Liver (tissue), 10 donors: ENCODE measurements at places on chromosomes 7 and 10. TPM values are rescaled to one million over a fixed set of nuclear protein-coding genes. Genes with fewer than 3 reads are reported as not detected.

The CLEC5A gene
- 0.33 TPM for total RNA-seq

The C7orf57 gene
- not detected for total RNA-seq

The FOXP2 gene
- 4.0 TPM for total RNA-seq

The PYROXD2 gene
- total RNA-seq, result 9.0 TPM

The THSD7A gene
- 1.3 TPM for total RNA-seq

The TAS2R38 gene
- not detected for total RNA-seq

The IDI2 gene
- not detected for total RNA-seq

- H3K4me1 ChIP-seq, result no peaks in the 10 kb centered on the region
- H3K27me3 ChIP-seq, result peaks cover 5% of the 10 kb centered on the region
- no peak for DNase-seq
- no peak overlapping the region for H3K27ac ChIP-seq
- H3K4me3 ChIP-seq, result no peak overlapping the region
Measured at GRCh38 chr7:124792002-124792401, 26.4 kb upstream of the GPR37 start.

DNA sequence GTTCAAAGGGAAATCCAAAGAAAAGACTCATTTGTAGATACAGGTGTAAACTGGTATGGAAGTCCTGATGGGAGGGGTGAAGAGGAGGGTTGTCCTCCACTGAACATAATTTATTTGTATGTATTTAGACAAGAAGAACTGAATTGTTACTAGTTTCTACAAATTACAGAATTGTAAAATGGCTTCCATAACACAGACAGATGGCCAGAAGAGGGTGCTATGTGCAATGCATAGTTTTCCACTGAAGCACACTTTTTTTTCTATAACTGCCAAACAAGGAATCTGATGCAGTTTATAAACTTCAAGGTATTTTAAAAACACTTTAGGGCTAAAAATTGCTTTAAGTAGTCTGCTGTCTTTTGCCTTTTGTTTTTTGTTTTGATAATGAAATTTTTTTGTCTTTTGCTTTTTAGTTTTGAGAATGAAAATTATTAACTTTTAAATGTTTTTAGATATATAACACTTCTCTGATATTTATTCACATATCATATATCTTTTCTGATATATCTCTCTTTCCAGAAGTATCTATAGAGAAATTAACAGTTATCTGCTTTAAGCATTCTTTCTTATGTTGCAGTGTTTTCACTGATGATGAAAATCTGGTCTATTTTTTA, 58.5 kb downstream of the PHYHIPL start:
- H3K27me3 ChIP-seq, result no peaks in the 10 kb centered on the region
- H3K4me1 ChIP-seq, result no peaks in the 10 kb centered on the region
- no peaks in the 10 kb centered on the region for H3K36me3 ChIP-seq
- no peak overlapping the region for H3K4me3 ChIP-seq

DNA sequence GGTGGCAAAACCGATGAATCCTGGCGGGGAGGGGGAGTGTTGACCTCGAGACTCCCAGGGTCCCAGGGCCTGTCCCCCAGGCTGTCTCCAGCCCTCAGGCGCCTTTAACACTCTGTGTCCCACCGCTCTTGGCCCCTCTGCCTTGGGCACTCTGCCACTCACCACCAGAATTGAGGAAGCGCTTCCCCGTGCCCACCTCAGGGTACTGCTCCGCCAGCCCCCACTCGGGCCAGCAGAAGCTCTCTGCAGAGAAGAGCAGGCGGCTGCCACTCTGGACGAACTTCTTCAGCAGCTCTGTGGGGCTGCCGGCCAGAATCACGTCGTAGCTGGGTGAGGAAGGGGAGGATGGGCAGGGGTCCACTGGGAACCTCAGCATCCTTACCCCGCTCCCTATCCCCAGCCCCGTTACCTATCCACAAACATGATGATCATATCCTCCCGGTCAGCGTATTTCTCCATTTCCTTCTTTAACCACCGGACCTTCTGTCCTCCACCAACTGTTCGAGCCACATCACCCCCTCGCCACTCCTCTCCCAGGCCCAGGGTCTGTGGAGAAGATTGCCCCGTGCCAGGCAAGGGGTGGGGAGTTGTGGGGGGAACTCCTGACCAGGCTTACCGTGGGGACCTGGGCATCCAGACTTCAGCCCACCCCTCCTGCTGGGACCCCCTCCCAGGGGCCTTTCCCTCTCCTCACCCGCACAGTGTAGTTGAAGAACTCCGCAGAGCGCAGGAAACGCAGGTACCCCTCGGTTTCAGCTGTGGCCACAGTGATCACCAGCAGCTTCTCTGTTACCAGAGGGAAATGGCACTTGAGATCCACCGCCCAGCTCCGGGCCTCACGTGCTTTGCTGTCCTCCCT, 1.2 kb downstream of the PLOD3 start:
- H3K27me3 ChIP-seq, result no peaks in the 10 kb centered on the region
- peaks cover 31% of the 10 kb centered on the region for H3K4me1 ChIP-seq
- H3K36me3 ChIP-seq, result peaks cover under 1% of the 10 kb centered on the region
- no peak overlapping the region for H3K27ac ChIP-seq

GRCh38 chr10:11863353-11864109, 40.4 kb downstream of the PROSER2 start:
- H3K27ac ChIP-seq, result peak overlapping the region; percentile 1
- no peak for DNase-seq
- H3K27me3 ChIP-seq, result no peaks in the 10 kb centered on the region
- peaks cover 33% of the 10 kb centered on the region for H3K36me3 ChIP-seq

- H3K4me1 ChIP-seq, result no peaks in the 10 kb centered on the region
- DNase-seq, result no peak
- no peak overlapping the region for H3K27ac ChIP-seq
- no peak overlapping the region for H3K4me3 ChIP-seq
- no peaks in the 10 kb centered on the region for H3K36me3 ChIP-seq
- H3K27me3 ChIP-seq, result no peaks in the 10 kb centered on the region
Measured at GRCh38 chr10:35000936-35001335, 89.2 kb downstream of the CUL2 start.

- peak overlapping the region; percentile 85 for H3K4me3 ChIP-seq
- DNase-seq, result peak; percentile 35
- peaks cover 7% of the 10 kb centered on the region for H3K36me3 ChIP-seq
- H3K4me1 ChIP-seq, result peaks cover 37% of the 10 kb centered on the region
- H3K27ac ChIP-seq, result peak overlapping the region; percentile 91
- no peaks in the 10 kb centered on the region for H3K27me3 ChIP-seq
Measured at GRCh38 chr10:12194752-12195271, 879 bp downstream of the NUDT5 start.

DNA sequence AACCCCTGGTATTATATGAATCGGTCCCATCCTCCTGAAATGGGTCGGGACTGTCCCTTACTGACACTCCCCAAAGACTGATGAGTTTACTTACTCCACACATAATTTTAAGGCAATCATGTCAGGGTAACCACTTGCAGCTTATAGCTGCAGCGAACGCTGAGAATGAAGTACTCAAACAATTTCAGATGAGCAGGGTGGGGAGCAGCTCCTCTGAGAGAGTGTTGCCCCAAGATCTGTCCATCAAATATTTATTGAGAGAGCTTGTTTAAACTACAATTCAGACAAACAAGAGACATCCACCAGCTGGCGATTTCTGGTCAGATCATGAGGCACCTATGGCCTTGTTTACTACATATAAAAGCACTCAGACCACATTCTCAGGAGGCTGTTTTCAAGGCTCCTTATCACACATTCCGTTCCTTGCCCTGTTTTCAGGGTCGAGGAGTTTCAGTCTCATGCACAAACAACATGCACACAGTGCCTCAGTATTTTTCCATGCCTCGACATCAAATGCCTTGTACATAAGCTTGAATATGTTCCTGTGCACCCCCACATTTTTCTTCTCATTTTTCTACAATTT, 80.1 kb downstream of the THSD7A start:
- H3K36me3 ChIP-seq, result no peaks in the 10 kb centered on the region
- no peak overlapping the region for H3K27ac ChIP-seq
- no peaks in the 10 kb centered on the region for H3K27me3 ChIP-seq

DNA sequence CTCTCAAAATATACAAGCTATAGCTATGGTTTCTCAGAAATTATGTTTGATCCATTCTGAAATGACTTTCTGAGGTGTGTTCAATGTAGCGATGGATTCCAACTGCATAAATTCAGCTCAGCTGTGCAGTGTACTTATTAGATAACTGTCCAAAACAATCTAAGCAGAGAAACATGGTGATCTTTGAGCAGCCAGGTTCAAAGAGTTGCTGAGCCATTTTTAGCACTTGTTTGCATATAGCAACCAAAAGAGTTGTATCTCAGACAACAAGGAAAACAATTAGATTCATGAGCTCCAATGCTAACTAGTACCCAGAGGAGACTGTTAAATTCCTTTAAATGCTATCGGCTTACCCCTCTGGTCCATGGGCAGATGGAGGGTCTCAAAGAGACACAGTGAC, 15.9 kb upstream of the KCNIP2 start:
- no peak overlapping the region for H3K27ac ChIP-seq
- H3K4me1 ChIP-seq, result no peaks in the 10 kb centered on the region
- DNase-seq, result no peak
- no peaks in the 10 kb centered on the region for H3K36me3 ChIP-seq
- H3K27me3 ChIP-seq, result no peaks in the 10 kb centered on the region
- no peak overlapping the region for H3K4me3 ChIP-seq

DNA sequence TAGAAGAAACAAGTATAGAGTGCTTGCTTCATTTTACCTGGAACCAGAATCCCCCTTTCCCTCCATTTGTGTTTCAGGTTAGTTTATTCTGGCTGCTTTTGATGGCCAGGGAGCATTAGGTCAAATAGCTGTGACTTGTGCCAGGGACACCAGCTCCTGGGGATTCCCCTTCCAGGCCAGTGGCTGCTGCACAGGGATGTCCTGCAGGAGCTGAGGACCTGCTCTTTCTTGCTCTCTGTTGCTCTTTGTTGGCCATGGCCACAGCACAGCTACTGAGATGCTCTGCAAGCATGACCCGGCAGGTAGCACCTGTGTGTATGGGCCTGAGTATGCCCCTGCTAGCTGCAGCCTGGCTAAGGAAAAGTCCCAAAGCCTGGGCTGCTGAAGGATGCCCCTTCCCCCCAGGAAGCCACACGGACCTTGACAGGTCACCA, 208.9 kb downstream of the EBF3 start:
- peak overlapping the region; percentile 74 for H3K27ac ChIP-seq
- peaks cover 5% of the 10 kb centered on the region for H3K36me3 ChIP-seq
- DNase-seq, result peak; percentile 27
- H3K4me3 ChIP-seq, result no peak overlapping the region

- no peak for DNase-seq
- no peaks in the 10 kb centered on the region for H3K36me3 ChIP-seq
- no peaks in the 10 kb centered on the region for H3K4me1 ChIP-seq
Measured at GRCh38 chr10:71880425-71881306, 29.6 kb upstream of the PSAP start.

DNA sequence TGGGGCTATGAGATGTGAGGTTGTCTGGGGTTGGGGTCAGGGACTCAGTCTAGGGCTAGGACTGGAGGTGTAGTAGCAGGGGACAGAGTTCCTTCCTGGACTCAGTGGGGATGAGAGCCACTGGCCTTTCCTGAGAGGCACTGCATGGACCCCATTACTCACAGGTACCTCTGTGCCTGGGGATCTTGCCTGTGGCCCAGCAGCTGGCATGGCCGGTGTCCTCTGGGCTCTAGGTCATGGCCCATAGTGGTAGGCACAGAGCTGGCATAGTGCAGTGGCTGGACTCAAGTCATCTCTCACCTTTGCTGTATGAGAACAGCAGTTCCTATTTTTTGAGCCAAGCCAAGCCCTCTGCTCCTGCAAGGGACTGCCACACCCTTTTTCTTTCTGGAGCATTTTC, 51.9 kb downstream of the NEURL1 start:
- H3K36me3 ChIP-seq, result no peaks in the 10 kb centered on the region
- no peaks in the 10 kb centered on the region for H3K27me3 ChIP-seq
- DNase-seq, result no peak

DNA sequence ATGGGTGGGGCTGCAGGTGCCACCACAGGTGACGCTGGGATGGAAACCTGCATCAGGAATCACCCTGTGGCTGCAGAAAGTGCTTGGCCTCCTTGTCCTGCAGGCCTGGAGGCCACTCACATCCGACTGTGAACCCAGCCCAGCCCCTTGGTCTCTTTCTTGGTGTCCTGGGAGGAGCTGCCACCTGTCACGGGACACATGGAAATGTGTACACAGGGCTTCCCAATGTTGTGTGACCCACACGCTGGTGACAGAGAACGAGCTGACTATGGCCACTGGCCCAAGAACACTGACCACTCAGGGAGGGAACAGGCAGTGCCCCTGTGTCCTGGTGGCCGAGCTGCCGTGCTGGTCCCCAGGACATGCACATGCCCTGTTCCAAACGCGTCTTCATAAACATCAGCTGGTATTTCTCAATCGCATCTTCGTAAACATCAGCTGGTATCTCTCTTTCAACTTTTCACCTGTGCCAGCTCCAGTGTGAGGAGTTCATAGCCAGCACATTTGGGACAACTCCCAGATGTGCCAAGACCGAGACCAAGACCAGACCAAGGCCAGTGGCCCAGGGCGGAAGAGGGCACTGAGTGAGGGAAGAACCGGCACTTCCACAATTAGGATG, 57.9 kb upstream of the INPP5A start:
- H3K4me1 ChIP-seq, result peaks cover 3% of the 10 kb centered on the region
- H3K4me3 ChIP-seq, result no peak overlapping the region
- no peak for DNase-seq
- no peaks in the 10 kb centered on the region for H3K36me3 ChIP-seq
- H3K27ac ChIP-seq, result no peak overlapping the region
- no peaks in the 10 kb centered on the region for H3K27me3 ChIP-seq

GRCh38 chr7:34759477-34760125, 101.6 kb downstream of the NPSR1 start:
- H3K4me1 ChIP-seq, result no peaks in the 10 kb centered on the region
- DNase-seq, result no peak
- H3K36me3 ChIP-seq, result no peaks in the 10 kb centered on the region
- H3K27ac ChIP-seq, result no peak overlapping the region

GRCh38 chr7:140674356-140674800, 1.6 kb downstream of the ADCK2 start:
- peaks cover 21% of the 10 kb centered on the region for H3K4me1 ChIP-seq
- no peak for DNase-seq
- no peaks in the 10 kb centered on the region for H3K27me3 ChIP-seq
- H3K27ac ChIP-seq, result no peak overlapping the region
- H3K4me3 ChIP-seq, result no peak overlapping the region

DNA sequence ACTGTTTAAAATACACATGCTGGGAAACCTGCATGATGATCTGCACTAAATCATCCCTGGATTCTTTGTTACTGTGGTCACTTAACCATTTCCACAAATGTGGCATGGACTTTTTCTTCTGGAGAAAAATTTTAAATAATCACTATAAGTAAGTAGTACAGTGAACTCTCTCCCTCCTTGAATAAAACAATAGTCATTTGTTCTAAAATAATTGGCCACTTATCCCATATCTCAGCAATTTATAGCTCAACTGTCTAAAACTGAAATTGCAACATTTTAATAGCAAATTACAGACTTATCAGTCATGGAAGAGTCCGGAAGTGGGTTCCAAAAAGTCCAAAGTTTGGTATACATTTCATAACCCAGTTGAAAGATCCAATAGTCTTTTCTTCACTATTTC, 90.9 kb downstream of the MTERF1 start:
- no peak overlapping the region for H3K27ac ChIP-seq
- H3K4me3 ChIP-seq, result no peak overlapping the region
- H3K27me3 ChIP-seq, result no peaks in the 10 kb centered on the region
- no peaks in the 10 kb centered on the region for H3K36me3 ChIP-seq

- H3K4me3 ChIP-seq, result no peak overlapping the region
- no peak overlapping the region for H3K27ac ChIP-seq
- no peaks in the 10 kb centered on the region for H3K27me3 ChIP-seq
Measured at GRCh38 chr10:227014-227413, 91.8 kb downstream of the ZMYND11 start.
